ENCODE measurements at places on chromosomes 1 and 21. TPM values are rescaled to one million over a fixed set of nuclear protein-coding genes. Genes with fewer than 3 reads are reported as not detected.
A peak's percentile ranks its signal among the peaks of the same experiment; 100 is the strongest.

FOXD2 gene
- total RNA-seq = 0.59 TPM

DNA sequence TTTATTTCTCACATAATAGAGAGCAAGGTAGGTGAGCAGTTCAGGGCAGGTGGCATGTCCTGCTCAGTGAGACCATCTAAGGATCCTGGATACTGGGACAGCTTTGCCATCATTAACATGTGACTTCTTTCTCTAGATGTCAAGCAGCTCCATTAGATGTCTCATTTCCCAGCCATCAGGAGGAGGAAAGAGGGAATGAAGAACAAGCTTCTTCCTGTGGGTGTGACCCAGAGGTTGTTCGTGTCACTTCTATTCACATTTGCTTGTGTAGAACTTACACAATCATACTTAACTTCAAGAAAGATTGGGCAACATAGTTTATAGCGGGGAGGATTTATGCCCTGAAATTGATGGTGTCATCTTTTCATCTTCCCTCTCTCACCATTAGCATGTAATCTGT is 169.2 kb upstream of the B3GALT2 start:
- no peak for DNase-seq
- H3K4me1 ChIP-seq = no peaks in the 10 kb centered on the region
- H3K27me3 ChIP-seq = no peaks in the 10 kb centered on the region
- no peaks in the 10 kb centered on the region for H3K36me3 ChIP-seq

DNA sequence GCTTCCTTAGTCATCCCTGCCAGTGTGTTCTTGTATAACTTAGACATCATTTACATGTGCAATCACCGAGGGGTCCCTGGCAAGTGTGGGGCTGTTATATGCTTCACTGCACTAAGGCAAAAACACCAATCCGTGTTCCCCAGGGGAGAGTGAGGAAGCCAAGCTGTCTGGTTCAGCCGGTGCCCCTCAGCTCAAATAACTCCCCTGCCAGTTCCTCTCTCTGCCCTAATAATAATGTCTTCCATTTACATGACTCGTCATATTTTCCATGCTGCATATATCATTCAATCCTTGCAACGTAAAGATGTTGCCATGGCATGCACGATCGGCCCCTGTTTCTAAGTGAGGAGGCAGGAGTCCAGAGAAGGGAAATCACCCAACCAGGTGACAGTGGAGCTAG is 24.4 kb upstream of the NDC1 start:
- no peak overlapping the region for H3K4me3 ChIP-seq
- no peak for DNase-seq
- H3K27ac ChIP-seq = no peak overlapping the region
- no peaks in the 10 kb centered on the region for H3K4me1 ChIP-seq
- H3K36me3 ChIP-seq = peaks cover 24% of the 10 kb centered on the region
- no peaks in the 10 kb centered on the region for H3K27me3 ChIP-seq

- DNase-seq = no peak
- H3K27ac ChIP-seq = no peak overlapping the region
- H3K27me3 ChIP-seq = no peaks in the 10 kb centered on the region
- H3K4me3 ChIP-seq = no peak overlapping the region
- peaks cover 9% of the 10 kb centered on the region for H3K4me1 ChIP-seq
Measured at GRCh38 chr1:185358957-185359356, 41.9 kb upstream of the IVNS1ABP start.

CRYBG2 gene
- total RNA-seq = not detected

- no peak overlapping the region for H3K27ac ChIP-seq
- peaks cover 7% of the 10 kb centered on the region for H3K4me1 ChIP-seq
- H3K4me3 ChIP-seq = no peak overlapping the region
- no peaks in the 10 kb centered on the region for H3K36me3 ChIP-seq
- peak; percentile 56 for DNase-seq
Measured at GRCh38 chr1:114092186-114093062, 61.2 kb downstream of the SYT6 start.

CFAP141 gene
- total RNA-seq = not detected
